ENCODE measurements at places on chromosomes 6 and 20.

- DNase-seq = no peak
Measured at GRCh38 chr6:99066044-99066443, 118.3 kb upstream of the FBXL4 start.

GRCh38 chr6:133644892-133645619, 243.9 kb upstream of the TCF21 start:
- DNase-seq = no peak

DNA sequence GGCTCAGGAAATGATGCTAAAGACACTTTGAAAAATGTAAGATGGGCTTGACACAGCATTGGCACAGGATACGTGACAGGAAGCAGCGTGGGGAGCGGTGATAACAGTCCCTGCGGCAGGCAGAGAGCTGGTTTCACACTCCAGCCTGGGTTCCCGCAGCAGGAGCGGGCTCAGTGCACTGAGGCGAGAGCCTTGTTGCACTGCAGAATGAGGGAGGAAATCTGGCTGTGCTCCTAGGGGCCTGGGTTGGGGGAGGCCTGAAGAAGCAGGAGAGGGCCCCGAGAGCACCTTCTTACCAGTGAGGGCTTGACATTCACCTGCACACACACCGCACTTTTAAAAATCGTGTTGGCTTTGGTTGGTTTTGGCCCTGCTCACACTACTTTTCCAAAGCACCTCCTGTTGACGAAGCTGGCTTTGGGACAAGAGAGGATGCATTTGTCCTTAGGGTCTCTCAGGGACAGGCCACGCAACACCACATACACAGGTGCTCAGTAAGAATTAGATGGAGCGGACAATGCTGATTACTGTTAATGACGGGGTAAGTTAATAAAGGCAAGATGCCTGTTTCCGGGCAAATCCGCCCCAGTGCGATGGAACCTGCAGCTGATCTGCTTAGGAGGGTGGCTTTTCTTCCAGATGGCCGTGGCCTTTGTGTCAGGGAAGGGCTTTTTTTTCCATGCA, 49.4 kb upstream of the ARMC2 start:
- no peak for DNase-seq

DNA sequence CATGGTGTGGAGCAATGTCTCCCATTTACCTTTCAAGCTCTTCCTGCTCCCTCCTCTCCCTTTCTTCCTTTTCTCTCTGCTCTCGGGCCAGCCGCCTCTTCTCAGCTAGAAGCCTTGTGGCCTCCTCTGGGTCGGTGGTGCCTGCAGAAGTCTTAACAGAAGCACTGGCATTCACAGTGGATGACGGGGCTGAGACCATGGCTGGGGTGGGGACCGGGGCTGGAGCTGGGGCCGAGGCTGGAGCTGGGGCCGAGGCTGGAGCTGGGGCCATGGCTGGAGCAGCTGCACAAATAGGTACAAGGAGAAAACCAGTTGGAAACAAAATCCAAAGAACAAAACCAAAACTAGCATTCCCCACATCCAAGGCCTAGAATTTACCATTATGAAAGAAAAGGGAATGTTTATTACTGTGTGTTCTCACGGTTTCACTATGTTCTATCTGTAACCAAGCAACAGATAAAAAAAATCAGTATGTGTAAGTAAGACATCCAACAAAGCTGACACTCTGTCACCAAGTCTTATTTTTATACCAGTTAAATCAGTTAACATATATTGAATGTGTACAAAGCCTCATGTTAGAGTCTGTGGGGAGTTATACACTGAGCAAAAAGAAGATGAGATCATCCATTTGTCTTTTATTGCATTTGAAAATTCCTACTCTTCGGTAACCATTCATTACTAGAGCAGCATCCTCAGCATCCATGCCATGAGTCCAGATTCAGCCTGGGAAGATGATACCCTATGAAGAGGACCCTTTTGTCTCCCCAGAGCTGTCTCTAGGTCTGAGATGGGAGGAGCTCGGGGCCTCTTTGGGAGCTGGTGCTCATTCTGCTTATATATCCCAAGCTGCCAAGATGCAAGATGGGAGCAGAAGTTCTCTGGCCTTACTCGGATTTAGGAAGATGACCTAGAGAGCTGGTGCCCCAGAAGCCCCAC, 73.0 kb upstream of the BCLAF1 start:
- DNase-seq = no peak

DNA sequence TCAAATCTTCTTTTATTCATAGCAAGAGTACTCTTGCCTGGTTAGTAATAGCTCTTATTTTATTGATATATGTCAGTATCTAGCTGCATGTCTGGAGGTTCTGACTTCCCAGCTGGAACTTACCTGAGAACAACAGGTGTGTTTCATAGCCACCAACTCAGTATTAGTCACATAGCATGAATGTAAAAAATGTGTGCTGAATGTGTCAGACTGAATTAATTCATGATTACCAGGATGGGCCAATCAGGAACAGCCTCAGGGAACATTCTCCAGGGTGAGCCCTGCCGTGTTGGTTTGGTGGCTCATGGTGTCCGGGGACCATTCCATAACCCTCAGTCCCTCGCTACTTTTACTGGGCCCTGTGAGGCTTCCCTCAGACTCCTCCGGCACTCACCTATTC, 99.7 kb downstream of the TULP4 start:
- no peak for DNase-seq

DNA sequence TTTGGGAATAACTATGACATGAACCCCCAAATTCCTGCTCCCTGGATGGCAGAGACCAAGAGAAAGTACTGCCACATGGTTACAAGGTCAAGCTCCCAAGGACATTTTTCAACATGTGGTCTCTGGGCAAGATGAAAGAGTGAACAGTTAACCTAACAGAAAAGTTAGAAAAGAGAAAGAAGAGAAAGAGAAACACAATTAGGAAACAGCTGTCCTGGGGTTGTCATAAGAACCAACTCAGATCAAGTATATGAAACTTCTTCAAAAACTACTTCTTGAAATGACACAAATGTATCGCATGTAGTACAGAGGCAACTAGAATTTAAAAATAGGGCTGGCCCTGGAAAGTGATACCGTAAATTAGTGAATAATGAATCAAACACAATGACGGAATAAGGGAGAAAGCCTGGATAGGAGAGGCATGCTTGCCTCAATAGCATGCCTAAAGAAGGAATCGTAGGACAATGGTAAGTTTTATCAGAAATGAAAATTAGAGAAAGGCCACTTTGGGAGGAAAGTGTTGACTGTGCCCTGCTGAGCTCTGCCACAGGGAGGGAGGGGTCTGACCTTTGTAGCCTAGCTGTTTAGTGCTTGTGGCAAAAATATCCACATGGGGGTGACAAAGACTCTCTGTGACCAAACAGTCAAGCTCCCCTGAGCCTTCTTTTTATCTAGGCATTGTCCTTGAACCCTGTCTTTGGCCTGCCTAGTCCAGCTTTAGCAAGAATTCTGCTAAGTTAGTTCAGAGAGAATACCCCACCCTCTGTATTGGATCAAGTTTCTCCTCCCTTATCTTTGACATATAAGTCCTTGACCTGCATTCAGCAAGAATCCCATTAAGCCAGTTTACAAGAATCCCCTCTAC, 4.3 kb upstream of the DCBLD1 start:
- no peak for DNase-seq

DNA sequence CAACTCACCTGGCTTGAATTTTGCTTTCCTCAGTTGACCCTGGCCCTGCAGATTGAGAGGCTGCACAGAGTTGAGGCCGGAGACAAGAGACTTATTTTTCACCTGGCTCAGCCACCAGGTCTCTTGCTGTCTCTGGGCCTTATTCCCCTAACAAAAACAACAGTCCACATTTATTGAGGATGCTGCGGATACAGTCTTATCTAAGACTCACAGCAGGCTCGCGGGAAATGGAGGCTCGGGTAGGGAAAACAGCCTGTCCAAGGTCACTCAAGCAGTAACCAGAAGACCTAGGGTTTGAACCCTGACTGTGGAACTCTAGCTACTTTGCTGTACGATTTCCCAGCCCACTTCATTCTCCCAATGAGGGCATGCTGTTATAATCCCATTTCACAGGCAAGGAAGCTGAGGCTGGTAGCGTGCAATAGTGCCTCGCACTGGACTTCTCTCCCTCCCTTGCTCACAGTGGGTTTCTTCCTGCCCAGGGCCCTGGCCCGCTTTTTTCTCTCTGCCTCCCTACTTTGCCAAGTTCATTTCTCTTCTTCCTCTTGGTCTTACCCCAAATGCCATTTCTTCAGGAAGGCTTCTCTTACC, 57.7 kb downstream of the RBM38 start:
- DNase-seq = no peak

DNA sequence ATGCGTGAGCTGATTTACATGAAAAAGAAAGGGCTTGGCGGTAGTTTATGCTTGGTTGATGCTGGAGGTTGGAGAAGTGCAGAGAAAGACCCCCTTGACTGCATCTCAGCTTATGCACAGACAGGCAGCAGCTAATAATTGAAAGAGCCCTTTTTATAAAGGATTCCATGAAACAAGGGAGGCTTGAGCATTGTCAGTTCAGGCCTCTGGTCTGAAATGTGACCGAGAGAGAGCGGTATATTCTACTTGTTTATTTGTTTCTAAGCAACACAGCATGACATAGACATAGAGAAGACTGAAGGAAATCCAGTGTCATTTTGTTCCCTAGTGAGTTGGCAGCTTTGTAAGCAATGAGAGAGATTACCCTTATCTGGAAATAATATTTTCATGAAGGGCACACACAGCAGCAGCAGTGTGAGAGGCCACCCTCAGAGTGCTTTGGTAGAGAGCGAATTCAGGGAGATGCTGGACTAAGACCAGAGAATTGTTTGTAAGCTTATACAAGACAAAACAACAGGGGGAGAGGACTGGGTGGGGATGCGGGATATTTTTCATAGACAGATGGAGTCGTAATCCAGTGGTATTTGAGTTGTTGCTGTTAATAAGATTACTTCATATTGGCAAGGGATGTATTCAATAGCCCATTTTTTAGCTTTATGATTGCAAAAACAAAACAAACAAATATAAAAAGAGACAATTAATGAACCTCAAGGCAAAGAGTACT, 34.6 kb upstream of the LAMA2 start:
- DNase-seq = no peak

DNA sequence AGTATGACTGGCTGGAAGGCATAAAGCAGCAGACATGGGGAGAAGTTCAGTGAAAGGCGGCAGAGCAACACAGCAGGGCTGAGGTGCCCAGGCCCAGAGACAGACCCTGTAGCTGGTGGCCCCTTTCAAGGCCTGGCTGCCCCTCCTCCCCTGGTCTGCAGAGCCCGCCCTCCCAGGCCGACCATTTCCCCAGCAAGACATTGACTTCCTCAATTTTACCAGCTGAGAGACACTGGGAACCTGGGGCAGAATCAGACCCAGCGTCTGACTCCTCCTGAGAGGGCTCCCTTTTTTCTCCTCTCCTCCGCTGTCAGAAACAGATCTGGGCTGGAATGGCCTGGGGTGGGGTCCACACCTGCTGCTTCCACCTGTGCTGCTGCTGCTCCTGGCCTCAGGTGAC, at the start of gene TREML4:
TREML4 (plus strand) TSS at position 254 of the 400 bp plus-strand sequence; CDS start at position 333, 79 bp downstream.
- DNase-seq = no peak

DNA sequence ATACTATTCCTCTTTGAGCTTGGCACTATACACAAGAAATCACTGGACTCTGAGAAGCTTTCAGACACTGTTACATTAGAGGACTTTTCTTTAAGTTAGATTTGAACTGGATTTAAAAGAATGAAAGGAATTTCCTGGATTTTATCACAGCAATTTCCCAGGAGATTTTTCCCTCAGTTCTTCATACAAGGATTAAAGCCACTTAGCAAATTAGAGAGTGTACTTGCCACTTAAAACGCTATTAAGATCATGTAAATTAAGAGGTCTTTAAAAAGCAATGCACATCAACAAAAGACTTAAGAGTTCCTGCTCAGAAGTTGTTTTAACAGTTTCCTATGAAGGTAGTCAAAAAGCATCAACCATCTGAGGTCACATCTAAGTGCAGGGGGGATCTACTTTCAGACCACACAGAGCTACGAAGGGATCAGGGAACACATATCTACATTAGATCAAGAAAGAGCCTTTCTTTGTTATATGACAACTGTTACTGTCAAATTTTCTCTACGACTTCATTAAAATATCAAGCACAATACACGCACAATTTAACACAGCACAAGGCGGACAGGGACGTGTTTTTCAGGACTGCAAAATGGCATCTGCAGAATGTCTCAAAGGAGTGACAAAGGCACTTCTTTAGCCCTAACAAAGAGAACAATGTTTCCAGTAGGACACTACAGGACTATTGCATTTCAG, 65.8 kb downstream of the EPB41L2 start:
- DNase-seq = no peak

DNA sequence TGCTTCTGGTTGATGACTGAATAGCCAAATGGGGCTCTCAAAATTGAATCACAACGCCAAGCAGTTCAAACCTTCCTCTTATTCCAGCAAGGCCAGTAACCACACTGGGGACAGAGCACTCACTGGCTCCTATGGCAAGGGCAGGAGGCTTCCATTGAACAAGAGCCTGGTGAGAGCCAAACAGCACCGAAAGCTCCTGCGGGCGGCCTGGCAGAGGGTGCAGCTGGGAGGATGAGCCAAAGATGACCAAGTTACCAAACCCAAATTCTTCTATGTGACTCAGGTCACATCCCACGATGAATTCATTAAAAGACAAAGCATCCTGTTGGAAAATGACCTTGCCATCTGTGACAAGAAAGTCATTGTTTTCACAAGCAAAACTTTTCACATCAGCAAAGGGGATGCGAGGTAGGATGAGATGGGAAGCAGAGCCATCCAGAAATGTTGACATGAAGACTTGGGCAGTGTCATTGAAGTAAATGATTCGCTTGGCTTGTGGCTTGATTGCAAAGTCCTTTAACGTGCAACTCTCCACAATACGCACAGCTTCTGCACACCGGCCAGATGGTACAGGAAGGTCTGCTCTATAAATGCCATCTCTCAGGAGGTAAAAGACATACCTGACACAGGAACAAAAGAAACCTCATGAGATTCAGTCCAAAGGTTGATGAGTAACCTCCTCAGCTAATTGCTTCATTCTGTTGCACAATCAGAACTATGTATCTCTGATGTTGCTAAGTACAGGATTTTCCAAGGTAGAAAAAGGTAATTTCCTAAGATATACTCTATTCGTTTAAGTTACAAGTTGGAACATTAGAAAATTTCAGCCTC, 36.3 kb downstream of the ROS1 start:
- DNase-seq = no peak

DNA sequence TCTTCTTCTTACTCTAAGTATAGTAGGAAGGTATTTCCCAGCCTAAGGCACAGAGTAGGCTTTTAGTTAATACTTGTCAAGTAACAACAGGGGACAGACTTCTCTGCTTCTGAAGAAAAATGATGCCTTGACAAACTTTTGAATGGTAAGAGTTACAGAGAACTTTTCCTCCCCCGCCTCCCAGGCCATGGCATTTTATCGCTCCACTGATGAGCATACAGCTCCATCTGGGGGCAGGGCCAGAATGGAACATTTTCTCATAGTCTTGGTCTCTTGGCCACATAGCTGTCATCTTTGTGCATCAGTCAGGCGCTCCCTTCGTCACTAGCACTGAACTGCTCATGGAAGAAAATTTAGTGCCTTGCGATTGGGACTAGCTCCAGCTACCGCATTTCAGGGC, 1066.8 kb upstream of the CITED2 start:
- DNase-seq = no peak

GRCh38 chr6:110622912-110623578, 146.6 kb upstream of the SLC22A16 start:
- no peak for DNase-seq

DNA sequence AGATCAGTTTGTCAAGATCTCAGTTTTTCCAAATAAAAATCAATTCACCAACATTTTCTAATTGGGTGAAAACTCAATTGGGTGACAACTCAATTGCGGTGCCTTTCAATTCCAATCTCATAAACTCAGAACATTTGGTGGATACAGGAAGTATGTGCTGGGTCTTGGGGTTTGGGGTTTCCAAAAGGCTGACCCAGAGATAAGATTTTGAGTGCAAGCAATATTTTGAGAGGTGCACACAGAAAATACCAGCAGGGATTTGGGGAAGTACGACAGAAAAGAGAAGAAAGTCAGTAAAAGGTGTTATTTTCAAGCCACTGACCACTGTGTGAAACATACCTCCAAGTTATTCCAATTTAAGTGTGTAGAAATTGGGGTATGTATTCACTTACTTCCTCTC, 258.0 kb downstream of the PHACTR1 start:
- DNase-seq = no peak
